ENCODE measurements at places on chromosomes 12 and 14. TPM values are rescaled to one million over a fixed set of nuclear protein-coding genes. Genes with fewer than 3 reads are reported as not detected.

MBIP gene
- total RNA-seq: 17.2 TPM

SMCO2 gene
- total RNA-seq: 0.17 TPM

TAS2R13 gene
- 4.7 TPM for total RNA-seq

TBC1D30 gene
- 0.29 TPM for total RNA-seq

All from smooth muscle cell of trachea (primary cell).